T47D (cell line): ENCODE measurements at places on chromosomes 5 and 9.
A peak's percentile ranks its signal among the peaks of the same experiment; 100 is the strongest.

DNA sequence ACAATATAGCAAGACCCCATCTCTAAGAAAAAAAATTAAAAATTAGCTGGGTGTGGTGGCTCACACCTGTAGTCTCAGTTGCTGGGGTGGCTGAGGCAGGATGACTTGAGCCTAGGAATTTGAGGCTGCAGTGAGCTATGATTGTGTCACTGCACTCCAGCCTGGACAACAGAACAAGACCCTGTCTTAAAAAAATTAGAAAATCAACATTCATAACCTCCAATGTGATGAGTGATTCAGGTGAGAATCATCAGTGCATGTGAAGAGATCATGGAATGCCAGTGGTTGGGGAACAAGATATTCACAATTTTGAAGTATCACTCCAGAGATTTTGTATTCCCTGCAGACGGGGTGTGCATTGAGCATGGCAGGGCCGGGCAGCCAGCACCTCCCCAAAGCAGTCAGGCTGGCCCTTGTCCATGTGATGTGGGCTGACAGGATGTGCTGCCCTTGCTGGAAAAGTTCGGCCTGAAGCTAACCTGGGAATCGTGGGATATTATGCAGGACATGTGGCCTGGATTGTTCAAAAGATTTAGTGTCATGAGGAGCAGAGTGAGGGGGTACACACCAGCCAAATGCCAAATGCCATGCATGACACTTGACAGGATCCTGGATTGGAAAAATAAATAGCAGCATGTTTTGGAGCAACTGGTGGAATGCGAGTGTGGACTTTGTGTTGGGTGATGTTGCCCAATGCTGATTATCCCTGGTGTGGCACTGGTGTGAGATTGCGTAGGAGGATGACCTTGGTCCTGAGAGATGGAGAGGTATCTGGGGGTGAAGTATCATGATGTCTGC is 189.0 kb downstream of the RGS3 start:
- no peak for DNase-seq

GRCh38 chr5:175384724-175385552 is 59.0 kb downstream of the DRD1 start:
- no peak for DNase-seq

GRCh38 chr9:135130207-135130976 is 42.9 kb downstream of the OLFM1 start:
- DNase-seq, result no peak

- no peak for DNase-seq
Observed at GRCh38 chr9:7097785-7098752, 340.3 kb downstream of the KDM4C start.

DNA sequence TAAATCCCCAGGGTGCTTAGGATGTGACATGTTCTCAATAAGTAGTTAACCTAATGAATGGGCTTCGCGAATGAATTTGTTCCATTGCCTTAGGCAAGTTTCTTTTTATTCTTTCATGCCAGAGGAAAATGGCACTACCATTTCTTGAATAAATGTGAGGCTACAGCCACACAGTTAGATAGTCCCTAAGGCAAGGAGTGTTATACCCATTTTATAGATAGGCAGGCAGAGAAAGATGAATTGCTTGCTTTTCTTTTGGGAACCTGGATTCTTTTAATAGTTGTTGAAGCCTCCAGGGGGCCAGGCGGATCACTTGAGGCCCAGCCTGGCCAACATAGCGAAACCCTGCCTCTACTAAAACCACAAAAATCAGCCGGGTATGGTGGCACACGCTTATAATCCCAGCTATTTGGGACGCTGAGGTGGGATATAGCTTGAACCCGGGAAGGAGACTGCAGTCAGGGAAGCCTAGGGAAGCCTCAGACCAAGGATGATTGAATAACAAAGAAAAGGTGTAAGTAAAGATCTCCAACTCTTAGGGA is 943 bp downstream of the NOP16 start:
- no peak for DNase-seq

GRCh38 chr5:163809473-163809872 is 304.1 kb downstream of the MAT2B start:
- no peak for DNase-seq

DNA sequence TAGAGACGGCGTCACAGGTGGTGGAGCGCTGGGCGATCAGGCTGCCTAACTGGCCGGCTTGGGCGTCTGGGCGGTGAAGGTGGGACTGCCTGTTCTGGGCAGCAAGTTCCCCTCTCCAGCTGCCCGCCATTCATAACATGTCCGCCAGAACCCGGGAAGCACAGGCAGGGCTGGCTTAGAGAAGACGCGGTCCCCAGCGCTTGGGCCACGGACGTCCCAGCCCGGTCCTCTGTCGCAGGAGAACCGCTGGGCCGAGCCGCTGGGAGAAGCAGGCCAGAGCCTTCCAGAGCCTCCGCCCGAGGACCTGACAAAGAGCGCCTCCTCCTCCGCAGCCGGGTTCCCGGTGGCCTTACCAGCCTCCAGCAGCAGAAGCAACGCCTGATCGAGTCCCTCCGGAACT is 15.2 kb upstream of the HAND1 start:
- DNase-seq, result no peak

DNA sequence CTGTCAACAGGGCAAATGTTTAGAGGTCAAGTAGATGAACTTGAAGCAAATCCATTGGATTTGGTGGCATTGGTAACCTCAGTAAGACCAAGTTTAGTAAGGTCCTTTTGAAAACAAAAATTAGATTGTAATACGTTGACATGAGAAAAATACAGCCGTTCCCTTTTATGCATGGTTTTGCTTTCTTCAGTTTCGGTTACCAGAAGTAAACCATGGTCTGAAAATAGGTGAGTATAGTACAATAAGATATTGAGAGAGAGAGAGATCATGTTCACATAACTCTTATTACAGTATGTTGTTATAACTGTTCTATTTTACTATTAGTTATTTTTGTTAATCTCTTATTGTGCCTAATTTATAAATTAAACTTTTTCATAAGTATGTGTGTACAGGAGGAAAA is 156.6 kb upstream of the SLC12A2 start:
- DNase-seq, result no peak

- peak; percentile 76 for DNase-seq
Observed at GRCh38 chr9:127706836-127707241, at the start of gene CFAP157. CFAP157 (plus strand) TSS chr9:127706988; CDS start chr9:127707032, 44 bp downstream.

DNA sequence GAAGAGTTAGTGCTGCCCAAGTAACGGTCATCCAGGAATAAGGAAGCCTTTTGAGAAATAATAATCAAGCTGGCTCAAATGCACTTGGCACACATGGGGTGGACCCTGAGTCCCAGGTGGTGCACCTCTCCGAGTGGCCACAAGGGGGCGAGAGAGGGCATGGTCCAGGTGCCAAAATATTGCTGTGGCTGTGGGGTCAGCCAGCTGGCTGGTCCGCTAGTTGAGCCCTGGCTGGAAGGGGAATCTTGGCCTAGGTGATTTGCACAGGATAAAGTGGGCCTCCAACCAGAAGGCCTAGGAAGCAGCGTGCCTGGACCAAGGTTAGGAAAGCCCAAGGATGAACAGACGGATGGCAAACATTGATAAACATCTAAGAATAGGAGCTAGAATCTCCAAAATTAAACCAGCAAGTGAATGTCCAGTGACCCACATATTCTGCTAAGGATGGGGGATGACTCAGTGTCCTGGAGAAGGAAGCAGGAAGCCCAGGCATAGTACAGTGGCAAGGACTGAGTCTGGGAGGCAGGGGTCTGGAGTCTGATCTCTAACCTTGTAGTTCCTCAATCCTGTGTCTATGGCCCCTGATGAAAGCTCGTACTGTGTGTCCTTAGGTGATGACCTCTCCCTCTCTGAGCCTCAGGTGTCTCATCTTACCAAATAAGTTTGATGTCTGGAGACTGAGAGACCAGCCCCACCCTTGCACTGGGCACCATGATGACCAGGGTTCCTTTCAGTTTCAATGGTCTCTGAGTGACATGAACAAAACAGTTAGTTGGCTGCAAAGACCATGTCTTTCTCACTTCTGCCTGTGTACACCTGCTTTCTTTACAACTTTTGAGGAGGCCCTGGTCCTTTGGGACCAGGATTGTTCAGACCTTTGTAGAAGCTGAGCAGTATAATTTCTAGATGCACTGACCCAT is 19.2 kb upstream of the SHB start:
- no peak for DNase-seq

DNA sequence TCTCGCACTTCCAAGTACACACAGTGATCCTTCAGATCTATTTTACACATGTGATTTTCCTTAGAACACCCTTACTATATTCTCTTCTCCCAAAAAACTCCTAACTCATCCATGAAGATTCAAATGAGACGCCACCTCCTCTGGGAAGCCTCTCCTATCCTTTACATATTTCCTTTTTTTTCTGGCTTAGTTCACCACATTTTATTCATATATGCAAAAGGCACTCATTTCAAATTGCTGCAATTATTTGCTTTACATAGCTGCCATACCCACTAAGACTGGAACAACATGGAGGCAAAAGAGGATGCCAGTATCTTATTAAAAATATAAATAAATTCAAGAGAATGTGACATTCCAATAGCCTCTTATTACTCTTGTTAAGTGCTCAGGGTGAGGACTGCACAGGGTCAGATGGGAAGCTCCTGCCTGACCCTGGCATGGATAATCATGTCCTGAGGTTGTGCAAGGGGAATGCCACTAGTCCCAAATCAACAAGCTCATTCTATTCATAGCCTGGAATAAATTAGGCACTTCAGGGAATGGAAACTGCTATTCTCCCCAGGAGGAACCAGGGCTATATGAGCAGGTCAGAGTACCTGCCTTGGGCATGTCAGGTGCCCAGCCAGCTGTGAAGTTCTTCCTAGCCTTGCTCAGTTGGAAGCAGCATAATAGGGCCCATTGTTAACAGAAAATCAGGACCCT is 262.9 kb downstream of the FBXL17 start:
- DNase-seq, result no peak

DNA sequence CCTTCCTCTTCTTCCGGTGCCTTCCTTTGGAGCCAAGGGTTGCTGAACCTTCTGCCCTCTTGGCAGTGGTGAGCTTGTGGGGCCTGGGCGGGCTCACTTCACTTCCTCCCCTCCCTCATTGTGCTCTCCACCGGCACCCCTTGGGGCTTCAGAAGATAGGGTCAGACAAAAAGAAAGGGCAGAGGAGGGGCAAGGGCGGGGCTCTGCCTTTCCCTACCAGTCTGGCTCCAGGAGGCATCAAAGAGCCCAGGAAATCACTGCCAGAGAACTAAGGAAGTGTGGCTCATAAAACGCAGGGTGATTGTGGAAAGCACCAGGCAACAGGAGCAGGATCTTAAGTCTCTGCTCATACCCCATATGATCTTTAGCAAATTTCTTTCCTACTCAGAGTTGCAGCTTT is 34.8 kb downstream of the ACOT12 start:
- no peak for DNase-seq

DNA sequence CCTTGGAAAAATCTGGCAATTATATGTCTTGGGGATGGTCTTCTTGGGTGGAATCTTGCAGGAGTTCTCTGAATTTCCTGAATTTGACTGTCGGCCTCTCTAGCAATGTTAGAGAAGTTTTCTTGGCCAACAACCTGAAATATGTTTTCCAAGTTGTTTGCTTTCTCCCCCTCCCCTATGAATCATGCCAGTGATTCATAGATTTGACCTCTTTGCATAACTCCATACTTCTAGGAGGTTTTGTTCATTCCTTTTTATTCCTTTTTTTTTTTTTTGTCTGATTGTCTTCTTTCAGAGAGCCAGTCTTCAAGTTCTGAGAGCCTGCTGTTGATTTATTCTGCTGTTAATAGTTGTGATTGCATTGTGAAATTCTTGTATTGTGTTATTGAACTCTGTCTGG is 56.7 kb upstream of the SLC44A1 start:
- no peak for DNase-seq

DNA sequence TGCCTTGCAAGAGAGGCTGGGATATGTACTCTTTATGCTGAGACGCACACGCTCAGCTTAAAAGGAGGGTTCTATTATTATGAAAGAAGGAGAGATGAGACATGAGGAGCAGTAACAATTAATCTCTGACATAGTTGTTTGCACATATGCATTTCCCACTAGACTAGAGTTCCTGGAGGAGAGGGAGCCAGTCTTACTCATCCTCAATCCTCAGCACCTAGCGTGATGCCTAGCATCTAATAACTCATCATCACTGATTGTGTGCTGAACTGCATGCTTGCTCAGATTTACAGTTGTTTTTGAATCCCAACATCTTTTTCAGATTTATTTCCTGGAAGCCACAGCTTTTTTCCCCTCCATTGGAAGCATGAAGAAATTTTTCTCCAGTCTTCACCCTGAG is 35.5 kb downstream of the GCNT4 start:
- DNase-seq, result no peak
